SW 1271 (cell line): ENCODE measurements at places on chromosomes 4 and X.

GRCh38 chr4:153976954-153977353 lies 188.1 kb upstream of the SFRP2 start:
- DNase-seq = no peak

DNA sequence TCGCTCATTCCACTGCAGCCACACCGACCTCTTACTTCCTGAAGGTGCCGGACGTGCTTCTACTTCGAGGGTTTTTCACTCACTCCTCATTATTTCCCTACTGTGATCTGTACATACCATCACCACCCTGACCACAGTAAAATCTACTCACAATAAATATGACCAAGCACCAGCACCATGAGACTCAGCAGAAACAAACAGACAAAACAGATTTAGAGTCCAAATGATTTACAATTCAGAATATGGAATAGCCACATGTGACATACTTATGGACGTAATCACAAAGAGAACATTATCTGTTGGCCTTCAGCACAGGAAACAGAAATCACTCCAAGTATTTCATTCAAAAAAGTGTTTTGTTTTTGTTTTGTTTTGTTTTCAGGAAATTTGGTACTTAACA lies 16.1 kb upstream of the KLB start:
- DNase-seq = no peak

GRCh38 chr4:54061067-54061466 lies 3.3 kb downstream of the CHIC2 start:
- DNase-seq = no peak

- no peak for DNase-seq
Measured at GRCh38 chr4:1200425-1201035, 28.1 kb upstream of the SPON2 start.

GRCh38 chrX:100072336-100072735 lies 337.7 kb downstream of the PCDH19 start:
- no peak for DNase-seq

DNA sequence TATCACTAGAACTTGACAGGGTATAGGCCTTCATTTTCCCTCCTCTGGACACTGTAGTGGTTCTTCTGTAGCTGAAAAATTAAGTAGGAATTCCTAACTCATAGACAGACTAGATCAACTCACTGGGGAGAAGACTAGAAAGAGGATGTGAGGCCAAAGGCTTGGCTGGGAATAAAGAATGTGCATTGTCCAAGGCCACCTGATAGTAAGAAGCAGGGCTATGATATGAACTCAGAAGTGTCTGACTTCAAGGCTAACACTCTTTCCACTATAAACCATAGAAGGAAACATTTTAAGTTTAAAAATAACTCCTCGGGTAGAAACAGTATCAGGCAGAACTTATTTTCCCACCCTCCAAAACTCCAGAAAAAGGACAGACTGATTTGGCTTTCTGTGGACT lies 346.6 kb downstream of the OPHN1 start:
- no peak for DNase-seq

DNA sequence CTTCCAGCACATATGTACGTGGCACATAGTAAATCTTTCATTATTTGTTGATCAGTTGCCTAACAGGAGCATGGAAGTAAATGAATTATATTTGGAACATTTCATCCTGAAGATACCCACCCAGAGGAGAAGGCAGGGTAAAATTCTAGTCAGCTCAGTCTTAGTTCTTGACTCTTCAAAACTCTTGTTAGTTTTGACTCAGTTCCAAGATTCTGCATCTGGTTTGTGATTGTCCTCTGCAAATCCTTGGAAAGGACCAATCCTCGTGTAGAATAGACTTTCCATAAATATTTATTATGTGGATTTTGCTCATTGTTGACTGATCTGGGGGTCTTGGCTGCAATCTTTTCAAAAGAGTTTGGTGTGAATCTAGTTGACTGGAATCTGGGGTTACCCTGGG lies 257.5 kb upstream of the FAT1 start:
- no peak for DNase-seq

DNA sequence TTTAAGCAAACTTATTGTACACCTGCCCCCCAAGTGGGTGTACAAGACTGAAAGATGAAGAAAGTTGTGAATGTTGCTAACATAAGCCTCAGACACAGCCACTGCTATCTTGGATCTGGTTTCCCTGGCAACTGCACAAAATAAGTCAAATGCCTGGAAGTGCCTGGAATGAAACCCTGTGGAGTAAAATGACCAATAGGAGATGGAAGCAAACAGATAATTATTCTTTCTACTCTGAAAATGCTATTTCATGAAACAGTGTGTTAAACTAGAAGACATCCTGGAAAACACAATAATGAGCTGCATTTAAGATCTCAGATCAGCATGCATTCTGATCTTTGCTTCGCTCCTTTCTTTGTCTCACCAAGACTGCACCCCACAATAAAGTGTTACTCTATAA lies 1016.0 kb downstream of the ARAP2 start:
- DNase-seq = no peak

DNA sequence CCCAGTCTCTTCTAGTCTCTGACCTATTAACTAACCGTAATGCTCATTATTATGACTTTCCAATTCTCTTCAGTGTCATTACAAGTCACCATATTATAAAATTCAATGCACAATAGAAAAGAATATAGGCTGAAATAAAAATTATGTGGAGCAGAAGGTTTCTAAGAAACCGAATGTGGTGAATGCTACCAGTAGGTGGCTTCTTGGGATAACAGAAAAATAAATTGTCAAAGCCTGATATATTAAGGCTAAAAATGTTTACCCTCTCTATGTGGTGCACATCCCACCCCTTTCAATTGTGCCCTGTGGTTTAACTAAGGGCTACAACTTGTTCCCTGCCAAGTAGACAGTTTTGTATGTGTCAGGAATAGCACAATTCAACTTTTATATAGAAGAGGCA lies 624.6 kb upstream of the TECRL start:
- no peak for DNase-seq

DNA sequence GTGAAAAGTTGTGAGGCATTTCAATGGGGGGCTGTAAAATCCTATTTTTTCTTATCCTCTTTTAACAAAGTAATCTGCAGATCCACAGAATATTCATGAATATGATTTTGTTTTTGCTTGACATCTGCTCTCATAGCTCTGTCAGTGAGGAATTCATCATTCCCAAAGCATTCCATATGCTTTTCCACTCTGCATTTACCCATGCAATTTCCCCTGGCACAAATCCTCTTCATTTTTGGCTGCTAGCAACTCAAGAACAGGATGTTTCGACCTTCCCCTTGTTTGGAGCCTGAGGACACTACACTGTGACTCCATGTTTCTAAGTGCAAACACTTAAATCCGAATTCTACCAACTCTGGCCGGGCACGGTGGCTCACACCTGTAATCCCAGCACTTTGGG lies 48.5 kb downstream of the KLHL15 start:
- DNase-seq = no peak

GRCh38 chr4:173018446-173018845 lies 150.2 kb upstream of the GALNT7 start:
- DNase-seq = no peak

- DNase-seq = peak; percentile 14
Measured at GRCh38 chrX:44071847-44072551, 98.8 kb upstream of the NDP start.

GRCh38 chr4:184949020-184949419 lies 69.3 kb upstream of the HELT start:
- no peak for DNase-seq

DNA sequence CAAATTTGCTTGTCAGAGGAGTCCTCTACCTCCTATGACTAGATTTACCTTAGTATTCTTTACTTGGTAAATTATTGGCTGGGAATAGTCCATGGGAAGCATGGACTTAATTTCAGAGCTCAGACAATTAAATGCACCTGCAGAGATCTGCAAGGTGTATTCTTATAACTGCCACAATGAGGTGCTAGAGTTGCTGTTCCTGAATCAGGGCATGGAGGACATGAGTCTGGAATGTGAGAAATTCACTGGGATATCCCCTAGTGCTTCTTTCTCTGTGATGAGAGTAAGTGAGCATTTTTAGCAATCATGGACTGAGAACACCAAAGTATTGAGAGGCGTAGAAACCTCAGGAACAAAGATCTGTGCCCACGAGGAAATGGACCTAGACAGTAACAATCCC lies 32.9 kb upstream of the GRID2 start:
- DNase-seq = no peak

GRCh38 chr4:8221476-8221875 lies 22.4 kb downstream of the SH3TC1 start:
- DNase-seq = no peak

DNA sequence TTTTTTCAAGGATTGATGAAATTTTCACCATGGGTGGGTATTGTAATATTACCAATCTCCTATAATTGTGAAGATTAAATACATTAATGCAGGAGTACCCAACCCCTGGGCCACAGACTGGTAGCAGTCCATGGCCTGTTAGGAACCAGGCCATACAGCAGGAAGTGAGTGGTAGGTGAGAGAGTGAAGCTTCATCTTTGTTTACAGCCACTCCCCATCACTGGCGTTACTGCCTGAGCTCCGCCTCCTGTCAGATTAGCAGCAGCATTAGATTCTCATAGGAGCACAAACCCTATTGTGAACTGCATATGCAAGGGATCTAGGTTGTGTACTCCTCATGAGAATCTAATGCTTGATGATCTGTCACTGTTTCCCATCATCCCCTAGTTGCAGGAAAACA lies 15.1 kb downstream of the RAPGEF2 start:
- DNase-seq = no peak

DNA sequence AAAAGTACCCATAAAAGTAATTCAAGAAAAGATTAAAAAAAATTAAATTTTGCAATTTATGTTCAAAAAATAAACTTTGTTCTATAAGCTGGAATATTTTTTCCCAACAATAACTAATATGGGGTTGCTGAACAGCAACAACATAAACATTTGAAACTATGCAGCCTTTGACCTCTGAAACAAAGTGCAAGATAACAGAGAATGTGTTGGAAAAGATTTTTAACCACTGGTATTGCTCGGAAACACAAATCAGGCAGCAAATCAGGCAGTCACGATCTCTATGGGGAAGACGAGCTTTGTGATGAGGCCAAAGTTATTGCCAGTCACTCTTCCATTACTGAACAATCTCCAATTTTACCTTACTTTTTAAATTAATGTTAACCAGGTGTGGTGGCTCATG lies 332.1 kb downstream of the PABPC4L start:
- DNase-seq = no peak

GRCh38 chrX:1423215-1423614 lies 29.5 kb downstream of the ASMTL start:
- DNase-seq = no peak

DNA sequence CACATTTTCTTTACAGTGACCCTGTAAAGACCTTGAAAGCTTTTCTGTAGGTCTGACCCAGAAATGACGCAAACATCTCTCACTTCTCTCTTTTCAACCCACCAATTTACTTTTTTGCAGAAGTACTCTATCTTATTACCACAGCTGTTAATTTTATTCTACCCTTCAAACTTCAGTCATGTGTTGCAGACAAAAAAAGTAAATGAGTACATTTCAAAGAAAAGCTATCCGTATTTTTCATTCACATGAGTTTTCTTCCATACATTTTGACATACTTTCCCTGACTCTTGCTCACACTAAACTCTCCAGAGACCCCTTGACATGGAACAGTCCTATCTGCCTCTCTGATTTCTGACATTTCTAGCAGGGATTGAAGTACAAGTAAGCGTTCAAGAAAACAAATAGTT lies 51.7 kb downstream of the SLC7A11 start:
- DNase-seq = no peak

- no peak for DNase-seq
Measured at GRCh38 chr4:37973441-37973840, 13.2 kb downstream of the PTTG2 start.
